H9 (cell line): ENCODE measurements at places on chromosomes 11 and 22. TPM values are rescaled to one million over a fixed set of nuclear protein-coding genes. Genes with fewer than 3 reads are reported as not detected.

CTR9 gene
- total RNA-seq, result 37.5 and 38.6 TPM in 2 replicates

MMP3 gene
- not detected in 2 replicates for total RNA-seq

- H3K36me3 ChIP-seq, result peaks cover 31% of the 10 kb centered on the region
- no peak overlapping the region for H3K4me3 ChIP-seq
- H3K27me3 ChIP-seq, result peaks cover 9% of the 10 kb centered on the region; the same call in 1 of the 2 replicates
These were observed 4.1 kb upstream of the ESAM start for GRCh38 chr11:124766156-124766555.

DNA sequence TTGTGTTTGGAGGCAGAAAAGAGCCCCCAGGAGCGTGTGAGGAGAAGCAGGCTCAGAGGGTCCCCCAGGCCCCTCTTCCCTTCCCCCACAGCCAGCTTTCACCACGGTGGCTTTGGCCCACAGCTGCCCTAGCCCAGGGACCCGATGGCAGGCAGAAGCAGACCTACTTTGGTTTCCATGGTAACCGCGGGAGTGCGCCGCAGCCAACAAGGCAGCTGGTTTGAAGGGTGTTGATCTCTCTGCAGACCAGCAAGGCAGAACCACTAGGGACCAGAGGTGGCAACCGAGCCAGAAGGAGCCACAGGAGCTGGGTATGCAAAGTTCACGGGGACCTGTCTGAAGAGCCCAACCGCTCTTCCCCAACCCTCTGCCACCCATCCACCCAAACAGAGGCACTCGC, 69.4 kb downstream of the BUD13 start:
- no peaks in the 10 kb centered on the region for H3K27me3 ChIP-seq
- DNase-seq, result peak; percentile 83
- H3K36me3 ChIP-seq, result no peaks in the 10 kb centered on the region
- no peaks in the 10 kb centered on the region for H3K4me1 ChIP-seq

DNA sequence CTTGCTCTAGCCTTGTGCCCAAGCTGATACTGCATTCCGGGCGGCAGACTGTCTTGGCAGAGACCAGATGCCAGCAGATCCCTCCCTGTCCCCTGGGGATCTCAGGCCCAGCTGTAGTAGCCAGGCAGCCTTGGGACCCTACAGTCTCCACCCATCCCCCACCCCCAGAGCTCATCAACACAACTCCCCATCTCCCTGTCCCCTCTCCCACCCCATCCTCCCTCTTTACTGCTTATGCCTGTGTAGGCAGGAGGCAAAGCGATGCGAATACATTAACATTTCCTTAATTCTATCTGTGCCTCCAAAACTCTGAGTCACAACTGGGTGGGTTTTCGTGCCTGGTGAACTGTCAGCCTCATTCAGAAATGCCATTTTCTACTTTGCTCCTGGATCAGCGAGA, 547.6 kb downstream of the BUD13 start:
- no peaks in the 10 kb centered on the region for H3K4me1 ChIP-seq
- H3K27ac ChIP-seq, result no peak overlapping the region
- no peak for DNase-seq
- H3K36me3 ChIP-seq, result no peaks in the 10 kb centered on the region; the same call in 2 of the 3 replicates

DNA sequence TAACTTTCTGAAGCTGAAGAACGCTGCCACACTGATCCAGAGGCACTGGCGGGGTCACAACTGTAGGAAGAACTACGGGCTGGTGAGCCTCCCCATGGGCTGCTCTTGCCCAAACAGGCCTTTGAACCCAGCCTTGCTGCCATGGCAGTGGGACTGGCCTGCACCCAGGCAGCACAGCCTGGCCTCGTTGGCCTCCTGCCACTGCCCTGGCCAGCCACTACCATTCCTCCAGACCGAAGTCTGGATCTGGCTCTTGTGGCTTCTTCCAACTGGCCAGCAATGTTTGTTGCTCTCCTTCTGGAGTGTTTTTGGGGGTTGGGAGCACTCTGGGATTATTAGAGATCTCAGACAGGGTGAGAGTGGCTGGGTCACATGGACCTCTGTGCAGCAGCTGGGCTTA, 51.0 kb downstream of the MYO7A start:
- H3K27me3 ChIP-seq, result peaks cover 2% of the 10 kb centered on the region; the same call in 1 of the 2 replicates
- no peaks in the 10 kb centered on the region; the same call in 1 of the 2 replicates for H3K36me3 ChIP-seq
- no peak overlapping the region for H3K27ac ChIP-seq
- no peak for DNase-seq

DNA sequence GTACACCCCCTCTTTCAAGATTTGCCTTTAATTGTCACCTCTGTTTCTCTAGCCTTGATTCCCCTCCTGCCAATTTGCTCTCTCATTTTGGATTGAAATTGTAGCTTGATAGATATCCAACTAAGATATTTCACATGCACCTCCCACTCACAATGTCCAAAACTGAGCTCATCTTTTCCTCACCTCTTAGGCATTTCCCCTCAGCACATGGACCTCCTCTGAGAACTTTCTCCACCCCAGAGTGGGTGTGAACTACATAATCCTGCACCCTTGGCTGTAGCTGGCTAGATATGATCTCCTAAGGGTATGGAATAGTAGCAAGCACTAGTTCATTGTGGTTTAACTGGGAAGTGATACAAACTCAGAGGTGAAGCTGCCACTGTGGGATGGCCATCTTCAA, 91.5 kb upstream of the SESN3 start:
- H3K4me1 ChIP-seq, result peaks cover 5% of the 10 kb centered on the region; the same call in 1 of the 2 replicates
- no peak overlapping the region for H3K27ac ChIP-seq
- H3K27me3 ChIP-seq, result no peaks in the 10 kb centered on the region
- H3K36me3 ChIP-seq, result peaks cover 6% of the 10 kb centered on the region

- no peak overlapping the region for H3K27ac ChIP-seq
- H3K4me3 ChIP-seq, result no peak overlapping the region
- no peak for DNase-seq
- H3K4me1 ChIP-seq, result no peaks in the 10 kb centered on the region
These were observed 186.8 kb upstream of the MPPED2 start for GRCh38 chr11:30772908-30773307.

VPREB1 gene
- total RNA-seq, result not detected in 2 replicates

DNA sequence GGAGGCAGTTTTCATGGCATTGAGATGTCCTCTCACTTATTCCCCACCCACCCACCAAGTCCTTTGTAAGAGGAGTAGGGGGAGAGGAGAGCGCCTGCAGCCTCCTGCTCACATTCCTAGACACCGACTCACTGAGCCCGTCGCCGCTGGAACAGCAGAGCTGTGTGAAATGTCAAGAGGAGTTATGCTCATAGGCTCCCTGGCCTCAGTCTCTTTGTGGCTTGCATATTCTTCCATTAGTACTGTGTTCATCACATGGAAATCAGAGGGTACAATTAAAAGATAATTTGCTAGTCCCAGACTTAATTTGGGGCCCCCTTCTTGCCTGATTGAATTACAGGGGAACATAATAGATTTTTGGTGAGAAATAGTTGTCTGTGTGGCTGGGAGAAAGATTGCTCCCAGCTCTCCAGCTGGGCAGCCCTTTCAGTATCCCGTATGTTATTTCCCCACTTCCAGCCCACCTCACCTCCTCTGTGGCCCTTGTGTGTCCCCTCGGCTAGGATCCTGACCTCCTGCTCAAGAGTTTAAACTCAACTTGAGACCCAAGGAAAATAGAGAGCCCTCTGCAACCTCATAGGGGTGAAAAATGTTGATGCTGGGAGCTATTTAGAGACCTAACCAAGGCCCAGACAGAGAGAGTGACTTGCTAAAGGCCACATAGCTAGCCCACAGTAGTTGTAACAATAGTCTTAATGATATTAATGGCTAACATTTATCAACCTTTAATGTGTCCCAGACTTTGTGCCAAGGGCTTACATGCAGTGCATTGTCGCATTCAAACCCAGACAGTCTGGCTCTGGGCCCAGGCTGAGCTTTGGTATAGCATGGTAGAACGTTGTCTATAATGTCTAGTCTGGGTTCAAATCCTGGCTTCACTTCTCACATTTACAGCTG, 32.2 kb downstream of the LIMK2 start:
- H3K36me3 ChIP-seq, result peaks cover 4% of the 10 kb centered on the region
- H3K27me3 ChIP-seq, result no peaks in the 10 kb centered on the region
- H3K4me3 ChIP-seq, result no peak overlapping the region
- no peak overlapping the region for H3K27ac ChIP-seq

- H3K4me1 ChIP-seq, result no peaks in the 10 kb centered on the region; the same call in 1 of the 2 replicates
- no peak for DNase-seq
- H3K27me3 ChIP-seq, result no peaks in the 10 kb centered on the region
- H3K36me3 ChIP-seq, result peaks cover 3% of the 10 kb centered on the region; the same call in 1 of the 2 replicates
- H3K4me3 ChIP-seq, result no peak overlapping the region
- no peak overlapping the region for H3K27ac ChIP-seq
These were observed 38.8 kb downstream of the TXN2 start for GRCh38 chr22:36442506-36443197.

CABP7 gene
- 0.81 and 0.83 TPM in 2 replicates for total RNA-seq

GRCh38 chr11:9903579-9903978, 239.7 kb downstream of the SWAP70 start:
- H3K27me3 ChIP-seq, result no peaks in the 10 kb centered on the region
- H3K27ac ChIP-seq, result no peak overlapping the region
- H3K36me3 ChIP-seq, result 0 out of 3 replicates have a peak, but pooled peaks cover 1% of the 10 kb centered on the region

DNA sequence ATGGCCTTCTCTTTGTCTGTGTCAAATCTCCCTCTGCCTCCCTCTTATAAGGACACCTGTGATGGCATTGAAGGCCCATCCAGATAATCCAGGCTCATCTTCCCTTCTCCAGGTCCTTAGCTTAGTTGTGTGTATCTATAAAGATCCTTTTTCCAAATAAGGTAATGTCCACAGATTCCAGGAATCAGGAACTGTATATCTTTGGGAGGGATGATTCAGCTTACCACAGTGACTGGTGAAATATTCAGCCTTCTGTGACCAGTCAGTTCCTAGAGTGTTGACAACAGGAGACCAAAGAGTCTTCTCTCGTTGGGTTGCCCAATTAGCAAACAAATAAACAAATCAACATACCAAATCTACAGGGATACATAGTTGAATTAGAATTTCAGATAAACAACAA, 175.8 kb downstream of the MPPED1 start:
- no peak overlapping the region for H3K27ac ChIP-seq
- H3K4me1 ChIP-seq, result no peaks in the 10 kb centered on the region
- no peaks in the 10 kb centered on the region for H3K27me3 ChIP-seq
- DNase-seq, result no peak
- H3K36me3 ChIP-seq, result peaks cover 4% of the 10 kb centered on the region; the same call in 2 of the 3 replicates
- no peak overlapping the region for H3K4me3 ChIP-seq

OR10D3 gene
- total RNA-seq, result not detected in 2 replicates

- no peak overlapping the region for H3K4me3 ChIP-seq
- no peak overlapping the region for H3K27ac ChIP-seq
- H3K4me1 ChIP-seq, result peaks cover 5% of the 10 kb centered on the region; the same call in 1 of the 2 replicates
- peaks cover 5% of the 10 kb centered on the region for H3K36me3 ChIP-seq
- peak; percentile 43 for DNase-seq
These were observed 46.0 kb upstream of the PAK1 start for GRCh38 chr11:77519847-77520246.

DNA sequence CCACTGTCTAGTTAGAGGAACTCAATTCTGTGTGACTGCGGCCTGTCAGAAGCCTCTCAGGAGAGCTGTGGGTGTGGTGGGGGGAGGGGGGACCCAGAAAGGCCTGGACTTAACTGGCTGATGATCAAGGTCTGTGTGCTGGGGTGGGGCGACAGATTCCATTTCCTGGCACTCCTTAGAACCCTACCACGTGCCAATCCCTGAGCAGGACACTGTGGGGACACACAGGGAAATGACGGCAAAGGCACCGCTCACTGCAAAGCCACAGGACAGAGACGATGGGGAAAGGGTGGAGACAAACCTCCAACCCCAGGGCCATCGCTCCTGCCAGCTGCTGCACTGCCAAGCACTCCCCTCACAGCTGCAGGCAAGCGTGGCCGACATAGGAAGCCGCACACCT, 58.4 kb upstream of the BID start:
- H3K27me3 ChIP-seq, result no peaks in the 10 kb centered on the region
- no peak for DNase-seq
- H3K4me1 ChIP-seq, result no peaks in the 10 kb centered on the region
- no peak overlapping the region for H3K27ac ChIP-seq
- no peak overlapping the region for H3K4me3 ChIP-seq
